ENCODE measurements at places on chromosomes 13 and 19.
A peak's percentile ranks its signal among the peaks of the same experiment; 100 is the strongest.

DNA sequence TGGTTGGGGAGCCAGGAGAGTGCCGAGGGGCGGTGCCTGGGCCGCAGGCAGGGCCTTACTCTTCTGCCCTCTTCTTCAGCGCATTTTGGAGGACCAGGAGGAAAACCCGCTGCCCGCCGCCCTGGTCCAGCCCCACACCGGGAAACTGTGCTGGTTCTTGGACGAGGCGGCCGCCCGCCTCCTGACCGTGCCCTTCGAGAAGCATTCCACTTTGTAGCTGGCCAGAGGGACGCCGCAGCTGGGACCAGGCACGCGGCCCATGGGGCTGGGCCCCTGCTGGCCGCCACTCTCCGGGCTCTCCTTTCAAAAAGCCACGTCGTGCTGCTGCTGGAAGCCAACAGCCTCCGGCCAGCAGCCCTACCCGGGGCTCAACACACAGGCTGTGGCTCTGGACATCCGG lies 9.4 kb downstream of the PGLS start:
- no peak for DNase-seq

GRCh38 chr13:67094952-67095351 lies 135.2 kb downstream of the PCDH9 start:
- no peak for DNase-seq

- no peak for DNase-seq
Observed at GRCh38 chr13:69389899-69390298, 717.7 kb upstream of the ATXN8OS start.

GRCh38 chr13:114078461-114079451 lies 53.7 kb downstream of the RASA3 start:
- DNase-seq: no peak

- no peak for DNase-seq
Observed at GRCh38 chr13:64506246-64506645, 2723.9 kb downstream of the PCDH9 start.

- DNase-seq: no peak
Observed at GRCh38 chr19:16295057-16295456, 29.6 kb upstream of the KLF2 start.

GRCh38 chr13:112071723-112072533 lies 5.0 kb downstream of the SOX1 start:
- DNase-seq: no peak

DNA sequence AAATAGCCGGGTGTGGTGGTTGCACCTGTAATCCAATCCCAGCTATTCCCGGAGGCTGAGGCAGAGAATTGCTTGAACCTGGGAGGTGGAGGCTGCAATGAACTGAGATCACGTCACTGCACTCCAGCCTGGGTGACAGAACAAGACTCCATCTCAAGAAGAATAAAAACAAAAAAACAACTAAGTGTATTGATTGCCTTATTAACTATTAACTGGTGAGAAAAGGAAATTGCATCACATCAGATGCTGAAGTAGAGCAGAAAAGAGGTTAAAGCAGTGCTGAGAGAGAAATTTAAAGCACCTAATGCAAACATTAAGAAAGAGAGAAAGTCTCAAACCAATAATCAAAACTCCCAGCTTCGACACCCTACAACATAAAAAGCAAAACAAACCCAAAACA lies 38.3 kb downstream of the KPNA3 start:
- DNase-seq: no peak

GRCh38 chr13:27961227-27962085 lies 7.7 kb downstream of the CDX2 start:
- no peak for DNase-seq

GRCh38 chr19:15303105-15303780 lies 29.1 kb downstream of the BRD4 start:
- DNase-seq: no peak

DNA sequence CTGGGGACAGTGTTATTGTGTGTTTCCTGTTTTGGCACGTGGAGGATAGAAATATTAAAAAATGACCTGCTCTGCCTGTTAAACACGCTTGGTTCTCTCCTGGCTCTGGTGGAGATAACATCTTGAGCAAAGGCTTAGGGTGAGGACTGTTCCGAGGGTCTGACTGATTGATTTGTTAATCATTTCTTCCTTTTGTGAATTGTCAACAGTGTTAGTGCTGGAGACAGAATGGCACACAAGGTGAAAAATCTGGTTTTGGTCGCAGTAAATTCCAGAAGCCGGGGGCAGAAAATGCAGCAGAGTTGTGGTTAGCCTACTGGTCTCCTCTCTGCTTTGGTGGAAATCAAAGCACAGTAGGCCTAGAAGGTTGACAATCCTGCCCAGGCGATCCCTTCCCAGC lies 163.6 kb downstream of the FGF9 start:
- DNase-seq: no peak

GRCh38 chr13:44249431-44249836 lies 124.2 kb upstream of the SERP2 start:
- DNase-seq: no peak

DNA sequence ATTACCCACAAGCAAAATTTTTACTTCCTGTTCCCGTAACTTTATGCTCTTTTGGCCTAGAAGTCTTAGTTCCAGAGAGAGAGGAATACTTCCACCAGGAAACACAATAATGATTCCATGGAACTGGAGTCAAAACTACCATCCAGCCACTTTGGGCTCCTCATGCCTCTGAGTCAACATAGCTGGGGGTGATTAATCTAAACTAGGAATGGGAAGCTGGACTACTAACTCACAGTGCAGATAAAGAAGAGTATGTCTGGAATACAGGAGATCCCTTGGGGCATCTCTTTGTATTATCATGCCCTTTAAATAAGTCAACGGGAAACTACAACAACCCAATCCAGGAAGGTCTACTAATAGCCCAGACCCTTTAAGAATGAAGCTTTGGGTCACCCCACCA lies 8.9 kb upstream of the ELF1 start:
- no peak for DNase-seq

DNA sequence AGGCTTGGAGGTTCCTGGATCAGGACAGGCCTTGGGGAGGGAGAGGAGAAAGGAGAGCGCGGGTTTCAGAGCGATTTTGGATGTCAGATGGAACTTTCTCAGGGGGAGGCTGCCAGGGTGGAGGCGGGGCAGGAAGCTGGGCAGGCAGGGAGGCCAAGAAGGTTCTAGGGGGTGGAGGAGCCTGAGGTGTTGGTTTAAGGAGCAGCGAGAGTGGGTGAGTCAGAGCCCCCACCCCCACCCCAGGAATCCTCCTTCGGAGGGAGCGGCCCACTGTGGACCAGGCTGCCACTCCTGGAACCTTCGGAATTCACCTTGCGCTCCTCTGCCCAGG lies 15.9 kb upstream of the NOP53 start:
- DNase-seq: no peak

DNA sequence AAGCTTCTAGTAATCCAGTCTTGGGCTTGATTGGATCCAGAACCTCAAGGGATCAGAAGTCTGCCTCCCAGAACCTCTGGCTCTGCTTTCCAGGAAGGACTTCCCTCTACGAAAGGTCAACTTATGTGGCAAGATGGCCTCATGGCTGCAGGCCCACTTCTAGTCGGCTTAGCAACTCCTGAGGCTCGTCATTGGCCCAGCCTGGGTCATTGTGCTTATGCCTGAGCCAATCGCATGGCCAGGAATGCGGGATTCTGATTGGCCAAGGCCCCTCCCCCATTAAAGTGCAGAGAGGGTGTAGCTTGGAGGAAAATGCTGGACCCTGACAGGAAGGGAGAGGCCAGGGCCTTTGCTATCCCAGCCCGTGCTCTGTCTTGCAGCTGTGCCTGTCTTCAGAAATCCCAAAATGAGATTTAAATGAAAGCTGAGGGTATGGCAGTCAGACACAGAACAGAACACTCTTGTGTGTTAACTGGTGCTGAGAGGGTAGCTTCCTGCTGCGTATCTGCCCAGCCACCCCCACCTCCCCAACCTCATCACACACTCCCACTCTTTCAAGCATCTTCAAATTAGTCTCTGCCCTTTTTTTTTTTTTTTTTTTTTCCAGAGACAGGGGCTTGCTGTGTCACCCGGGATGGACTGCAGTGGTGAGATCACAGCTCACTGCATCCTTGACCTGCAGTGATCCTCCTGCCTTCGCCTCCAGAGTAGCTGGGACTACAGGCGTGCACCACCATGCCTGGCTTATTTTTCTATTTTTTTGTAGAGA lies 5.5 kb upstream of the CCNE1 start:
- DNase-seq: peak; percentile 19

DNA sequence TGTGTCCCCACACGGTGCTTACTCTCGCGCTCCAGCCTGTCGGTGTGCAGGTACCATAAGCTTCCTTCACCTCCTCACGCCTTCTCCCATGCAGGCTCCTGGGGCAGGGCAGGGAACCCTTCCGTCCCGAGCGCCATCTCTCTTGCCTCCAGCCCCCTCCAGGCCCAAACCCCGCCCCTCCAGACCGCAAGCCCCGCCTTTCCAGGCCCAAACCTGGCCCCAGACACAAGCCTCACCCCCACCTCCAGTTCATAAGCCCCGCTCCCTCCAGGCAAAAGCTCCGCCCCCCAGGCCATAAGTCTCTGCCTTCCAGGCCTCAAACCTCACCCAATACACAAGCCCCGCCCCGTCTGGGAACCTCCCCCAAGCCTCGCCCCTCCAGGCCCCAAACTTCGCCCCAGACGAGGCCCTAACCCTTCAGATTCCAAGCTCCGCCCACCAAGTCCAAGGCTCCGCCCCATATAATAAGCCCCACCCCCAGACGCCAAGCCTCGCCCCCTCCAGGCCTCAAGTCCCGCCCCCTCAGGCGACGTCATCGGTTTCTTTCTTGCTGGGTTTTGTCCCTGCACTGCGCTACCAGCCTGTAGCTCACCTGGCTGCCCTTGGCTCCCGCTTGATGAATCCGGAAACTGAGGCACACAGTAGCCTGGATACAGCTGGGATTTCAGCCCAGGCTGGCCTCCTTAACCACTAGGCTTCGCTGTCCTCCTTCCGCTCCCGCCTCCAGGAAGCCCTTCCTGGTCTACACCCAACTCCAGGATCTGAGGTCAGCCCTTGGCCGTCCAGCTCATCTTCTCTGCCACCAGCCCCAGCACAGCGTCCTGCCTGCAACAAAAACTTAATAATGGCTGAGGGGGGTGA lies 16.1 kb downstream of the MKNK2 start:
- no peak for DNase-seq

GRCh38 chr19:953445-954271 lies 27.8 kb downstream of the ARID3A start:
- DNase-seq: no peak

- no peak for DNase-seq
Observed at GRCh38 chr13:36288794-36289391, 8.7 kb downstream of the CCDC169 start.

DNA sequence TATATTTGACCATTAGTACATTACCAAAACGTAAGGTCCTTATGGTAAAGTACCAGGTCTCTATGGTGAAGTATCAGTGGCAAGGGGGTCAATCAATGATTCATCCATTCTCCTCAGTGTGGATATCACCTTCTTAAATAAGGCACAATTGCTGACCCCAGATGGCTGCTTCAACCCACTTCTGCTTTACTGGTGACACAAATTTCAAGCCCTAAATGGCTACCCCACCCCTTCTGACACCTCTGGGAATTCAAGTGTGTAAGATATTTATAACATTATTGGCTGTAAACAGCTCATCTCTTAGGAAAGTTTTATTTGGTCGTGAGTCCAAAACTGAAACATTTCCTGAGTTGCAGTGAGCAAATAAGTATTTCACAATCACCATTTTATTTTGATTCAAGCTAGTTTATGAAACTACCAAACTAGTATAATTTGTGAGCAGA lies 7.9 kb upstream of the WBP4 start:
- no peak for DNase-seq

DNA sequence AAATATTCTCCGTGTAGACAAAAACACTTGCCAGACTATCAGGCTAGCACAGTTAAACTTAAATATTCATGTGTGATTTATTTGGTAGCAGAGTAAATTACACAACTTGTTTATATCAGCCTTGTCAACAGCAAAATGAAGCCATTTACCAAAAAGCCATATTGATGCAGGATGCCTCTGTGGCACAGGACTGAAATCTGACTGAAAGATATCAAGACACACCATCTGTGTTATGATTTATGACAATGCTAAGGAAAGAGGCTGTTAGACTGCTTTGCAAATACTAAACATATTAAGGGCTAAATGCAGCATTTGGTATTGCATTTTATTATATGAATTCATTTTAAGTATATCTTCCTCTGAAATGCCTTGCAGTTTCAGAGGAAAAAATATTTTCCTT lies 44.8 kb upstream of the FNDC3A start:
- DNase-seq: no peak

- DNase-seq: no peak
Observed at GRCh38 chr19:4267101-4267900, 11.8 kb upstream of the SHD start.

GRCh38 chr19:46404055-46404752 lies 9.2 kb downstream of the CCDC8 start:
- DNase-seq: no peak

DNA sequence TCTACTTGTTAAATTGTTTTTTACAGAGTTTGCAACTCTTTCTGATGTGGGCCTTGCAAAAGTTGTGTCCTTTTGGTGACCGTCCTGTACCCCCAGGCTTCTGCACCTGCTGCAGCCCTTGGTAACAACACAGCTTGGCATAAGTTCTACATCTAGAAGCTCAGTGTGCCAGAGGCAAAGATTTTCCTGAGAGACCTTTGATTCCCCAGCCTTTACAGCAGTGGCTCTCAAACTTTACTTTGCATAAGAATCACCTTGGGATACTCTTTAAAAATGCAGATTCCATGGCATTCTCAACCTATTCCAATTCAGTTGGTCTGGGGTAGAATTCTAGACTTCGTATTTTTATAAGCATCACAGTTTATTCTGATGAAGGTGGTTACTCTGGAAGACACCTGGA lies 260.9 kb downstream of the DCT start:
- no peak for DNase-seq
